Glutamatergic neuron (in vitro differentiated cells): ENCODE measurements at places on chromosomes 12 and 14.

DNA sequence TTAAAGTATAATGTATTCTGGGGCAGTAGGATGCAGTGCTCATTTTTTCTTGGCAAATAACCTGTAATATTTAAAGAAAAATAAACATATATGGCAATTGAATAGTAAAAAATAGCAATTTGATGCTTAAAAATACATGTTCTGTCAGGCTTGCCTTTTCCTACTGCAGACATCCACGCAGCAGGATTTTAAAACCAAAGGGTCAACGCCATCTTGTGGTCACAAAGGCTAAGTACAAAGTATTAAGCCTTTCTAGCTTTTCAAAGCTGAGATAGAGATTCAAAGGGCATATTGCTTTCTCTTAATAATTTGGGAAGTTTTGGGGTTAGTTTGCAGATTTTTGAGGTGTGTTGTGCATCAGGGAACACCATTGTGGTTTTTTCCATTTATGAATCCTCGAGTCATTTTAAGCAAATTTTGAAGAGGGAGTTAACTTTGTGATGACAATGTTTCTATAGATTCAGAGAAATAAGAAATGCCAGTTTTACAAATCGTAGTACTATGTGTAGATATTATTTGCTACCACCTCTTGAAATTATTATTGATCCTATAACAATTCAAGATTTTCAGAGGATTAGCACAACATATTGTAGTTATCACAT, 4.7 kb upstream of the CCER1 start:
- DNase-seq = no peak

DNA sequence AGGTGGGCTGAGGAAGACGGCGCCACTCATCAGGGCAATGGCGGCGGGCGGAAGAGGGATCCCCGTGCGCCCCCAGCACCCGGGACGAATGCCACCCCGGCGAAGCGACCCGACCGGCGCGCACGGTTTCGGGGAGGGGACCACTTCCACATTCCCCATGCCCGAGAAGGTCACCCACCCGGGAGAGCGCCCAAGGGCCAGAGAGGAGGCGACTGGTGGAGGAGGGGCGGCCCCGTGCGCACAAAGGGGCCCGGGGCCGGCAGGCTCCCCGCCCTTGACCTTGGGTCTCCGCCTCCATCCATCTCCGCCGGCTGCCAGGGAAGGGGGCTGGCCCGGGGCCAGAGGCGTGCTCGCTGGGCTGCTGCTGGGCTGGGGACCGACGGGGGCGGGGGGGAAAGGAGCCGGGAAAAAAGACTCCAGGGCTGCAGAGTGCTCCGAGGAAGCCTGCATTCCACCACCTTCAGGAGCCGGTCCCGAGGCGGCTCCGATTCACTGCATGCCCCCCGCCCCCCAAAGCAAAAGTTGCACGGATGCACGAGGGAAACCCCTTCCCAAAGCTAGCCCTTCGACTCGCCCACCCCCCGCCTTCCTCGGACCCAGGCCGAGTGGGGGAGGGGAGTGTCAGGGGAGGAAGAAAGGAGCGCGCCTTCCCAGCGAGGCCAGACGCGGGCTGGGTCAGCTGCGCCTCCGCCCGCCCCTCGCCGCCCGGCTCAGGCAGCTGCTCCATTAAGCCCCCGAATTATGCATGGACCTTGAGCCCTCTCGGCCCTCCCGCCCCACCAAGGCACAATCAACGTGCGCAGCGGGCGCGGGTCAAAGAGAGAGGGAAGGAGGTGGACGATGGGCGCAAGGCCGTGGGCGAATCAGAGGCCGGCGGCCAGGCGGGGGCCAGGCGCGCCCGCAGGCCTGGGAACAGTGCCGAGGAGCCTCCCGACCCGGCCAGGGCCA, 26.2 kb downstream of the BCL11B start:
- DNase-seq = peak; percentile 68

DNA sequence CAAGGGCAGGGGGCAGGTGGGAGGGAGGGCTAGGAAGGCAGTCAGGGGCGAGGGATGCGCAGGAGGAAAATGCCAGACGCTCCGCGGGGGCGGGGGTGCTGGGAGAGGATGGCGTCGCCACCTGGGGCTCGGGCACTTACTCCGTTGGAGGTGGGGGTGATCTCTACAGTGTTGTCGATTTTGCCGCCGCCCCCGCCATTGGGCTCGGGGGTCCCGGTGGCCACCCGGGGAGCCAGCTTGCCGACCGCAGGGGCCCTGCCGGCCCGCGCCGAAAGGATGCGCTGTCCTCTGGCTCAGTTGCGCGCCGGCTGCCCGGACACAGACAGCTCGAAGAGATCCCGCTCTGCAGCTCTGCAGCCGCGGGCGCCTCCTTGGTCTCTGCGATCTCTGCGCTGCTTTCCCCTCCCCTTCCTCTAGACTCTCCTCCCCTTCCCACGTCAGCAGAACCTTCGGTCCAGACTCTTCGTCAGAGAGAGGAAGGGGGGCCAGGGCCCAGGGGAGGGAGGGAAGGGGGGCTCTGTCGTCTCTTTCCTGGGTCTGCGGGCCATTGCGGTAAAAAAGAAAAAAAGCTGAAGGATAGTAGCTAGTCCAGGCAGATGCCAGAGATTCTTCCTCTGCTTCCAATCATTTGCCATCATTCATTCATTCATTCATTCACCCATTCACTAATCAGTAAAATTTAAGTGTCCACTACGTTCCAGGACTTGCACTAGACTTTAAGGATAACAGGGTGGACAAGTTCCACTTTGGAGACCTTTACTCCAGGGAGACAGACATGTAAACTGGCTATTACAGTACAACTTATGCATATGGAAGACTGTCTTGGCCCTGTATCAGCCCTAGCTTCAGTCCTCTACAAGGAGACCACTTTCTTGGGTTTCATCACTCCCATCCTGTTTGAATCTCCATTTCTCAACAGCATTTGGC, at the start of gene SLC22A17:
TSS of gene SLC22A17 (minus strand) at position 382 of the 927 bp plus-strand sequence.
- peak; percentile 88 for DNase-seq

DNA sequence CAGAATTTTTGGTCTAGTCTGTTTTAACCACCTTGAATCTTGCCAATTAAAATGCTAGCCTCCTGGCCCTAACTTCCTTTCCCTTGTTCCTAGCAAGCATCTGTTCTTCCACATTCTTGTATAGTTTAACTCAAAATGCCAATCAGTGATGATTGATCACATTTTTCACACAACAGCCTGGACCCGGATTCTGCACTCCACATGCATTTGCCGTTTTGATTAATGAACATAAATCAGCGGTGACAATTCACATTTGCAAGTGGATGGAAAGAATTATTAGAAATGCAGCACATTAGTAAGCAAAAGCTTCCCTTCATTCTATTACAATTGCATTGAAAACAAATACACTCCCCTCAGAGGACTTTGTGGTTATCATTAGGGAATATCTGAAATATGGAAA, 83.4 kb downstream of the PDZRN4 start:
- no peak for DNase-seq

GRCh38 chr14:37778135-37778943, 182.9 kb downstream of the TTC6 start:
- DNase-seq = no peak

- peak; percentile 91 for DNase-seq
These were observed at the start of gene DCAF5 for GRCh38 chr14:69152902-69153151. DCAF5 (minus strand) TSS chr14:69153119; CDS start chr14:69152978, 141 bp downstream.

GRCh38 chr12:79420146-79420618, 270.6 kb downstream of the PAWR start:
- no peak for DNase-seq

GRCh38 chr12:57604992-57605810, 577 bp downstream of the DTX3 start:
- peak; percentile 74 for DNase-seq

DNA sequence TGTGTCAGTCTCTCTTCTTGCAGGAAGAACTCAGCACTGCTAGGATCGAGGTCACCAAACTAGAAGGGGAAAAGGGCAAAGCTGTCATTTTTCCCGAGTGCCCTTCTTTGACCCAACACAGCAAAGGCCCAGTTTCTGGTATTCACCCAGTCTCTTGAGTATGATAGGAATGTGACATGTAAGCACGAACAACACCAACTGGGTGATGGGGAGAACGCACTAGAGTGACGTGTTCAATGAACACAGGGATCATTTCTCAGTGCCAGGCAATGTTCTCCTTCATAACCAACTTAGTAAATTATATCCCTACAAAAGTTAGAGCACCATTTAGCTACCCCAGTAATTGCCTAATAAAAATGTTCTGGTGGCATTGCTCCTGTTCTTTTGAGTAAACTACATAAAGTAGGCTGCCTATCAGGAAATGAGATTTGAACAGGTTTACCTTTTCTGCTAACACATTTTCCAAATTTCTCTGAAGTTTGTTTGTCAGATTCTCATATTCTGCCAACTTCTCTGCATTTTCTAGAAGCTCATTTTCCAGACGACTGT, 64.5 kb downstream of the NIN start:
- no peak for DNase-seq

DNA sequence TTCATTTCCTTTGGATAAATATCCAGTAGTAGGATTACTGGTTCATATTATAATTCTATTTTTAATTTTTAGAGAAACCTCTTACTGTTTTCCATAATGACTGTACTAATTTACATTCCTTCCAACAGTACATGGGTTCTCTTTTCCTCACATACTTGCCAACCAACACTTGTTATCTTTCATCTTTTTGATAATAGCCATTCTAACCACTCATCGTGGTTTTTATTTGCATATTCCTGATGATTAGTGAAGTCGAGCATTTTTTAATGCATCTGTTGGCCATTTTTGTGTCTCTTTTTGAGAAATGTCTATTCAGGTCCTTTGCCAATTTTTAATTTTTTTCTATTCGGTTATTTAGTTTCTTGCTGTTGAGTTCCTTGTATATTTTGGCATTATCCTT, 457.7 kb upstream of the PDE3A start:
- no peak for DNase-seq

DNA sequence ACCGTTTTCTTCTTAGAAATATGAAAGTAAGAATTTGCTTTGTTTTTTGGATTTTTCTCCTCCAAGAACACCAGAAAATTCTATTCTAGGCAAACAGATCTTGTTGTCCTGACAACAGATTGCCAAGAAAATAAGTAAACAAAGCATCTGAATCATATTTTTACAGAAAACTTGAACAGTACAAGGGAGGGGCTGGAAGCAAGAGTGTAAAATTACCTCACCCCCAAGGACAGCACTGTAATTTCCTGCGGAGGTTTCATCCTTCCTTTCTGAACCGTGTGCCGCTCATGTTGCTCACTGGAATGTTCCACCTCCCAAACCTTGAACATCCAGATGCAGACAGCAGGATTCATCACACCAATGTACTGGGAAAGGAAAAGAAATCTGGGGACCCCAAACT, 5.4 kb upstream of the CAMKK2 start:
- DNase-seq = no peak

DNA sequence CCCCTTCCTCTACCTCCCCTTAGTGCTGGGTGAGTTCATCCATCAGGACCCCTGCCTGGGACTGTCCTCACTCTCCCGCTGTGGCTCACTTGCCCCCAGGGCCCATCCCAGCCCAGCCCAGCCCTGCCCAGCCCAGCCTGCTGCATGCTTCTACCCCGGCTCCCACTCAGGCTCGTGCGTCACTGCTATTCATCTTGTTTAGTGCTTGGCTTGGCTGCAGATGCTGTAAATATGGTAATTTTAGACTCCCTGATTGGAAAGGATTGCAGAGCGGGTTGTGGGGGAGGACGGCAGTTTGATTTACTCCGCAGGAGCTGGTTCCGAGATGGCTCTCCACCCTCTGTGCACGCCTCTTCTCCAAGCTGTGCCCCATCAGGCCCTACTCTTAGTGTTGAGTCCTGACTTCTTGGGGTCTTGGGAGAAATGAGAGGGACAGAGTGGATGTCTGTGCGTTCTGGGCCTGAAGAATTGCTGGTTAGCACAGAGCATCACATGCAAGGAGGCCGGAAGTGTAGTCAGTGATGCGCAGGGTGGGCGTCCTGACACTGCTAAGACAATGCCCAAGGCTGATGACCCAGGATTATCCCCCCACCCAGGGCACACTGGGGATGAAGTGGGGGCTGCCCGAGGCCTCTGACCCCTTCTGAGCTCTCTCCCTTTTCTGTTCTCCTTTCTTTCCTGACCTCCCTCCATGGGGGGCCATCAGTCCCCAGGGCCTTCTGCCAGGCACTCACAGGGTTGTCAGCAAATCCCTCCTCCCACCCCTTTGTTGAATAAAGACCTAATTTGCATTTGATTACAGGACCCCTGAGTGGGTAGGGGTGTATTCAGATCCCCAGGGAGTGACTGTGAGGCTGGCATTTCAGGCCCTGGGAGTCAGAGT, 244.4 kb downstream of the ZFP36L1 start:
- no peak for DNase-seq

DNA sequence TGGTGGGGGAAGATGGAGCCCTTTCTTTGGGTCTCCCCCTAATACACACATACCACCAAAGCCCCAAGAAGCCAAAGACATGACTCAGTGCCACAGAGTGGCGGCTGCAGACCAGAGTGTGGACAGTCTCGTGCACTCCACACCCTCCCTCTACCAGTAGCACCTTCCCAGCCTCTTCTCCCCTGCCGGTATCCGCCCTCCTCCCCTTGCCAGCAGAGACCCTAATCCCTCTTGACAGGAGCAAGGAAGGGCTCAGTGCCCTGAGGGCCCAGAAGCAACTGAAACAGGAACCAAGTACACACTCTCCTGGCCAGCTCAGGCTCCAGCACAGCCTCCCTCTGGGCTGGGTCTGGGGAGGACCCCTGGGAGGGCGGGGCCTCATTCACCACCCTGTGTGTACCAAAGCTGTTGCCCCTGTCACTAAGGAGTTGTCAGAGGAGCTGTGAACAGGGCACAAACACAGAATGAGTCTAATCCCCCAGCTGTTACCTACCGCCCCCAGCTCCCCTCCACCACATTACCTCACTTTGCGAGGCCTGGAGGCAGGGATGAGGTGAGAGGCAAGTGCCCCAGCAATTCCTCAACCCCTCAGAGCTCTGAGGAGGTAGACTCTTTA, 8.2 kb downstream of the SPRYD3 start:
- DNase-seq = no peak

DNA sequence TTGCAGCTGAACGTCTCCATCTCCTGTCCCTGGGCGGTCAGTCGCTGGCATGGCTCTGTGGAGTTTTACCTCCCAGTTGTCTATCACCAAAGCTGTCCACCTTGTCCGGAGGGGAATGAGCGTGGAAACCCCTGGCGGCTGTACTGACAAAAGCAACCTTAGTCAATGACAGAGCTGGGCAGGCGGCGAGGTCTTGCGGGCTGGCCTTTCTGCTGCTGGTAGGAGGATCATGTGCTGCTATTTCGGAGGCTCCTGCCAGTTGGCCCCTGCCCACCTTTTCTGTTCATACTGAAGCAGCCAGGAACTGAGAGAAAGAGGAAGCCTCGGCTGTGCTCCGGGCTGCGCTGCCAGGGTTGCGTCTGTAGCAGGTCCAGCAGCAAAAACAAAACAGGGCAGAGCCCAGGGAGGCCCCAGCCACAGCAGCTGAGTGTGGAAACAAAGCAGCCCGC, 57.7 kb downstream of the HMGA2 start:
- no peak for DNase-seq

DNA sequence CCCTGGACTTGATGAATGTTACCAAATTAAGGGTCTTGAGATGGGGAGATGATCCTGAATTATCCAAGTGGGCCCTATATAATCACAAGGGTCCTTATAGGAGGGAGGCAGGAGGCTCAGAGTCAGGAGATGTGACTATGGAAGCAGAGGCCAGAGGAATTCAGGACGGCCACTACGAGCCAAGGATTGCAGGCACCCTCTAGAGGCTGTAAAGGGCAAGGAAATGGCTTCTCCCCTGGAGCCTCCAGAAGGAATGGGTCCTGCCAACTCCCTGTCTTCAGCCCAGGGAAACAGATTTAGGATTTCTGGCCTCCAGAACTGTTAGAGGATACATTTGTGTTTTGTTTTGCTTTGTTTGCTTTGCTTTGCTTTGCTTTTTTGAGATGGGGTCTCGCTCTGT, 8.8 kb downstream of the BDKRB1 start:
- DNase-seq = no peak
